ENCODE measurements at places on chromosomes 4 and X.

- no peak for DNase-seq
These were observed 667.5 kb downstream of the GRXCR1 start for GRCh38 chr4:43560047-43560446.

DNA sequence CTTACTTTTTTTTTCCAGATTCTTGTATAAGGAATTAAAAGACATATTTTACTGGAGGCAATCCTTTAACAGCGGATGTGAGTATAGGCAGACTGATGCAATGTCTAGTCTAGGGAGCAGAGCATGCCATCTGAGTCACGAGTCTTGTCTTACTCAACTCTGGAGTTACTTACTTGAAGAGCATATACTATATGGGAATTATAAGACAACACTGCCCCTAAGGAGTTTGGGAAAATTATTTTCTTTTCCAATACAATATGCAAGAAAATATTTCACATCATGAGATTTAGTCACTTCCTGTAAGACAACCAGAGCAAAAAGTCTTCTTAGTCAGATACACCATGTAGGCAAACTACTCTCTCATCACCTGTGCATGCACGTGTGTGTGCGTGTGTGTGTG lies 537.3 kb upstream of the FTHL17 start:
- DNase-seq: no peak

DNA sequence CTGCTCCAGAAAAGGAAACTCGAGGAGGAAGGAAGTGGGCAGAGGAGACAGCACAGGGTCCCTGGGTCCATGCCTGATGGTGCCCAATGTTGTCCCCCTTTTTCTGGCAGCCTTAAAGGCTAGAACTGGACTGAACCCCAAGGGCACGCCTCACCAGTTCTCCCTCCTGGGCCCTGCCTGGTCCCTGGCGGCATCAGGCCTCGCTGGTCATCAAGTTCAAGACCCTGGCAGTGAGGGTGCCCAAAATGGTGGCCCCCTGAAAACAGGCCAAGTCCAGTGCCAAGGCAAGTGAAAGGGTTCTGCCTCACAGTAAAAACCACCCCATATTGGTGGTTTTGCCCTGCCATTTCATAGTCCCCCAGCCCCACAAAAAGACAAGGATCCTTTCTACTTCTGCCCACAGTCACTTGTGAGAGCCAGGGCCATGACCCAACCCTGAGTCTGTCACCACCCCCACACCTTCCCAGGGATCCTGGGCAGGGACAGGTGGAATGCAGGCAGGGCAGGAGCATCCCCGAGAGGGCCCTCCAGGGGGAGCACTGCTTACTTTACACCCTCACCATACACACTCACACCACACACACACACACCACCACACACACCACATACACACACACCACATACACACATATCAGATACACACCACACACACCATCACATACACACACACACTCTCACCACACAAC lies 107.6 kb downstream of the DCTD start:
- DNase-seq: no peak

DNA sequence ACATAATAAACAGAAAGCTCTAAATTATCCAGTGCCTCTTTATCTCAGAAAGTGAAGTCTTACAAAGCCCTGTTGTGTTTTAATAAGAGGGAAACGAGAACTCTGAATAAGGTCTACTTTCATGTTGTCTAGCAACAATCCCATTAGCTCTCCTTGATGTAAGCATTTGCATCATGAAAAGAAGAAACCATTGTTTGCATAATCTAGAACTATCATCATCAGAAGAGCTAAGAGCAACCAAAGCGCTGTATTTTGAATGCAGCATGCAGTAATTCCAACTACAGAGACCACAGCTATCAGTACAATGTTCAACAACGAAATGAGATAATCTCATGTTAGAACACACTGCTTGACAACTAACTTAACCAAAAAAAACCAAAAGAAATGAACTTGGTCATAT lies 257.1 kb downstream of the CAMK2D start:
- no peak for DNase-seq

DNA sequence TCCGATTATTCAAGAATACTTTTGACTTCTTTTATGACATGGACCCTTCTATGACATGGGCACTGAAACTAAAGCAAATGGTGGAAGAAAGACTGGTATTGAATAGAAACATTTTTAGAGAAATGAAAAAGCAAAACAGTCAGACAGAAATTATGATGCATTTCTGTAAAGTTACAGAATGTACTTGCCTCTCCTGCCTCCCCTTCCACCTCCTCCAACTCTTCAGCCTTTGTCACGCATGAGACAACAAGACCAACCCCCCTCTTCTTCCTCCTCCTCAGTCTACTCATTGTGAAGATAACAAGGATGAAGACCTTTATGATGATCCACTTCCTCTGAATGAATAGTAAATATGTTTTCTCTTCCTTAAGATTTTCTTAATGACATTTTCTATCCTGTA lies 46.3 kb upstream of the HUWE1 start:
- no peak for DNase-seq

All from esophagus muscularis mucosa (tissue), 4 donors.